NCI-H2107 (cell line): ENCODE measurements at places on chromosomes 12 and 14.

- no peak for DNase-seq
Measured at GRCh38 chr12:101243074-101243473, 33.0 kb upstream of the SLC5A8 start.

DNA sequence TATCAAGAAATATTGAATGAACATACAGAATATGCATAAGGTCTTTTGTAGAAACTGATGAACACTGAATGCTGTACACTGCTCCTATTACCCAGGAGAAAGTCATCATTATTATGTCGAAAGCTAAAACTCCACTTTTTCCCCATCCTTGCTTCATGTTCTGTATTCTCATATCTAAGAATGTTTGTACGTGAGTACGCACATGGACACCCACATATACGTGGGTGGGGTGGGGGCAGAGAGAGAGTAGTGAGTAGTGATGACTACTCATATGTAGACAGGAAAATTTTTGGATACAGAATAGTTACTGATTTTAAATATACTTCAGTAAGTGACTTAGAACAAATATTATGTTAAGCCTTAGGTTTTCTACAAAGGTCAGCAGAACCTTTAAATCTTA is 75.1 kb downstream of the FERMT2 start:
- no peak for DNase-seq

DNA sequence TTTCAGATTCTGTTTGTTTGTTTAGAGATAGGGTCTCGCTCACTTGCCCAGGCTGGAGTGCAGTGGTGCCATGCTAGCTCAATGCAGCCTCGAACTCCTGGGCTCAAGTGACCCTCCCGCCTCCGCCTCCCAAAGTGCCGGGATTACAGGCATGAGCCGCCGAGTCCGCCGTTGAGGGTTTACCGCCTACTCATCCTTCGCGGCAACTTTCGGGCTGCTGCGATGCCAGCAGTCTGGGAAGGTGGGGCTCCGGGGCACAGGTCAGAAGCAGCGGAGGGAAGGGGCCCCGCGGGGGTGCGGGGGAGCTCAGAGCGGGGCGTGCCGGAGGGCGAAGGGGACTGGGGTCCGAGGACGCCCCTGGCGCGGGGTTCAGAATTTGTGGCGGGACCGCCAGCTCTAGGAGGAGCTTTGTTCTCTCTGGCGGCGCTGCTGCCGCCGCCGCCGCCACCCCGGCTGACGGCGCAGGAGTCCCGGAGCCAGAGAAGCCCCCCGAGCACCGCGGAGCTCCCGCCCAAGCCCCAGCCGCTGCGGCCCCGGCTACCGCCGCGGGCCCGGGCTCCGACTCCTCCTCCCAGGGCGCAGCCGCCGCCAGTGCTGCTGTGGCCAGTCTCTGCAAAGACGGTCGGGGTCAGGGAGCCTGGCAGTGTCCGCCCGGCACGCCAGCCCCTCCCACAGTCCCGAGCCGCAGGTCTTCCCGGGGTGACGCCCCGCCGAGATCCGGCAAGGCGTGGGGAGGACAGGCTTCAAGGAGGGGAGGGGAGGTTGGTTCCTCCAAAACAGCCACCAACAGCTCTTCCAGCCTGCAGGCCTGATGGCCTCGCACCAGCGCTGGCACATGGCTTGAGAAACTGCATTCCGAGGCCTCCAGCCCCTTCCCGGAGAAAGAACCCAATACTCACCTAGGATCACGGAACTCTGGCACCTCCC is 10.9 kb upstream of the KRT77 start:
- no peak for DNase-seq

DNA sequence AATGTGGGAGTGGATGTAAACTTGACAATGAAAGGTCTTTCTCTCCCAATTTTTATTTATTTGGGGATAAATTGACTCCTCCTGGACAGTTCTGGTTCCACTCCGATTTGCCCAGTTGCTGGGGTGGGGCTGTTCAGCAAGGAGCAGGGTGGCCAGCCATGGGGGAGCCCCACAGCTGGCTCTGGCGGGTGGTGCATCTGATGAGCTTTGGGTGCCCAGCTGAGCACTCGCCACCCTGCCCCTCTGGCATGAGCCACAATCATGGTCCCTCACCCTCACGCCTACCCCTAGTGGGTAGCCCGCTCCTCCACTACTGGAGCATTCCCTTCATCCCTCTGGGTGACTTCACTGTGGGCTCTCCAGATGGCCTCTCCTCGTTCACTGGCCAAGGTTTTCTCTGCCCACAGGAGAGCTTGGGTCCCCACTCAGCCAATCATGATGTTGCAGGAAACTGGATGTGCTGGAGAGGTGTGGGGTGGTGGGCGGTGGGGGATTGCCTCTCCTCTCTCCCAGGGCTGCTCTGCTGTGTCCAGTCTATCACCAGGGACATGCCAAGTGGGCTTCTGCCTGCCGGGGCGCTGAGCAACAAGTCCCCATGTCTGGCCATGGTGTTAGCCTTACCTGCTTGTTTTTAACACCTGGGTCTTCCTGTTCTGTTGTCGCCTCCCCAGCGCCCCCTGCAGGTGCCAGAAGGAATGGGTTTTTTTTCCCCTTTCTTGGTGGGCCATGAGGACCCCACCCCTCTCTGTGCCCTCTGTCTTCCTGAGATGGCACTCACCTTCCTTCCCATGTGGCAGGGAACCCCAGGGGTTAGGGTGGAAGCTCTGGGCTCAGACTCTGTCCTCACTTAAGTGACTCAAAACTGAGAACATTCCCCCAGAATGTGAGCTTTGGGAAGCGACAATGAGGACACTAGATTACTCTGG is 3.4 kb downstream of the CYP46A1 start:
- no peak for DNase-seq

DNA sequence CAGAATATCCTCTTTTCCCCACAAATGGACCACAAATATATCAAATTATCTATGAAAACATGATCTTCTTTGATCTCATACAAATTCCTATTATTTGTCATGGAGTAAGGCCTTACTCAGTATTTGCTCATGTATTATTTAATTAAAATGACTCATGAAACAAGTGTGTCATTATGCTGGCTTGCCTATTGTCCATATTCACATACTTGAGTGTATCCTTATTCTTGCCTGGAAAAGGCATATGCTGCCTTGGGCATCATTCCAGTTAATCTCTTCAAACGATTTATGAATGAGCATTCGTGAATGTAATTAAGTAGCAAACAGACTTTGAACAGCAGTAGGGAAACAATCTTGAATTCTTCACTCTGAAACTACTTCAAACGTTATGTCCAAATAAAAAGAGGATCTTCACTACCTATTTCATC is 22.6 kb upstream of the SNRPF start:
- no peak for DNase-seq

DNA sequence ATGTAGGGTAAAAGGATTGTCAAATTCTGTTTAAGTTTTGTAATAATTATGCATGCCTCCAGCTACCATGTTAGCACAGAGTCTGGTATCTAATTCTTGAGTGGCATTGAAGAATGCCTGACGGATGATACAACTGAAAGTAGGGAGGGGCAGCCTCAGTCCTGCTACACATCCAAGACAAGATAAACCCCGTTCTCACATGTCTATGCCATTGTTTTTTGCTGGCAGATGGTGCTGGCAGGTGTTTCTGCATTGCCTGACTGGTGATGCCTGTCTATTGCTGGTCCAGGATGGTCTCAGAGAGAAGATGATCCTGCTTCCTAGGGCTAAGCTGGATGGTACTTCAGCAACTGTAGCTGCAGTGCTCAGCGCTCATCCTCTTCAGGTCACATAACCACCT is 245.8 kb upstream of the NAV3 start:
- no peak for DNase-seq

- DNase-seq = no peak
Measured at GRCh38 chr12:126747530-126748149, 1519.3 kb upstream of the TMEM132C start.

DNA sequence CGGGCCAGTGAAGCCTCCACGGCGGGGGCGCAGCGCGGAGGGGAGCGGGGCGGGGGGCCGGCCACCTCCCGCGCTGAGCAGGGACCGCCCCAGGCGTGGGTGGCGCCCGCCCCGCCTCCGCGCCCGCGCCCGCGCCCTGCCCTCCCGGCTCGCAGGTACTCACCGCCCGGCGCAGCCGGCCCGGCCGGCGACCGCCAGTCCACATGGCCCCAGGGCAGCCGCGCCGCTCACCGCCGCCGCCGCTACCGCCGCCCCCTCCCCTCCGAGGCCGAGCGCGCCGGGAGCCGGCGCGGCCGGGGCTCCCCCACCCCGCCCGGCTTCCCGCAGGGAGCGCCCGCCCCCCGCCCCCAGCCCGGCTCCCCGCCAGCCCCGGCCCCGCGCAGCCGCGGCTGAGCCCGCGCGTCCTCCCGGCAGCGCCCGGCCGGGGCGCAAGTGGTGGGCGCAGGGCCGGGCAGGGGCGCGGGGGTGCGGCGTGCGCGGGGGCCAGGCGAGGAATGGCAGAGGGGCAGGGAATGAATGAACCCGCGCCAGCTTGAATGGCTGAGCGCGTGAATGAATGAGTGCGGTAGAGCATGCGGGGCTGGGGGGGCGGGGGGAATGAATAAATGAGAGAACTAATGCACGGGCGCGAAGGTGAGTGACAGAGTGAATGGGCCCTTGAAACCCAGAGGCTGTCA is at the start of gene BEGAIN:
BEGAIN (minus strand) TSS at position 332 of the 677 bp plus-strand sequence; CDS start at position 205, 127 bp downstream.
- no peak for DNase-seq

DNA sequence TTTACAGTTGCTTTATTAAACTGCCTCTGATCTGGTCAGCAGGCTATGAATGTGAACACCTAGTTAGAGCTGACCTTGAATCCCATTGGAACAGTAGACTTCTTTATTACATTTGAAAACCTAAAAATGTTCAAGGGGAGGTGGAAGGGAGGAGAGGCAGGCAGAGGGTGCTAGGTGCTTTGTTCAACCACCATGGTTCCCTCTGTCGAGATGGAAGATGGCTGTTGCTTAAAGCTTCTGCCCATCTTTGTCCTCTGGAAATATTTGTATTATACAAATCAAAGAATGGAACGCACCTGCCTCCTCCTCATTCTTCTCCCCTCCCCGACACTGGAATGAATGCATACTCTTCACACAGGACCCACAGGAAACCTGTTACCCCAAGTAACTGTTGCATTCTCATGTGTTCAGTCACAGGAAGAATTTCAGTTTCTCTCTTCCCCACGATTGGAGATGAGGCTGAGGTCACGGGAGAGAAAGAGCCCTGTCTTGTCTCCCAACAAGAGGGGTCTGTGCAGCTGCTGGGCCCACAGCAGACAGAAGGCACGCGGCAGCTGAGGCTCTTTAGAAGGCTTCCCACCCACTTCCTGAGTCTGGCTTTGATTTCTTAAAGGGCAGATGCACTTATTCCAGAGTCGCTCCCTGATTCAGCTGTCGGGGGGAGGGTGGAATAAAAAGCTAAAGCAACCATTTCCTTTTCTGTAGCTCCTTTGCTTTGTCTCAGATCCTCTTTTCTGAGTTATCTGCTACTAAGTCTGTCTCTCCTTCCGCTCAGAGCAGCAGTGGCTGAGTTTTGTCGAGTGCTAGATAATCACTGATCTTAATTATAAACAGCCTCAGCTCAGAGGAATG is 217.9 kb upstream of the BTG1 start:
- no peak for DNase-seq

DNA sequence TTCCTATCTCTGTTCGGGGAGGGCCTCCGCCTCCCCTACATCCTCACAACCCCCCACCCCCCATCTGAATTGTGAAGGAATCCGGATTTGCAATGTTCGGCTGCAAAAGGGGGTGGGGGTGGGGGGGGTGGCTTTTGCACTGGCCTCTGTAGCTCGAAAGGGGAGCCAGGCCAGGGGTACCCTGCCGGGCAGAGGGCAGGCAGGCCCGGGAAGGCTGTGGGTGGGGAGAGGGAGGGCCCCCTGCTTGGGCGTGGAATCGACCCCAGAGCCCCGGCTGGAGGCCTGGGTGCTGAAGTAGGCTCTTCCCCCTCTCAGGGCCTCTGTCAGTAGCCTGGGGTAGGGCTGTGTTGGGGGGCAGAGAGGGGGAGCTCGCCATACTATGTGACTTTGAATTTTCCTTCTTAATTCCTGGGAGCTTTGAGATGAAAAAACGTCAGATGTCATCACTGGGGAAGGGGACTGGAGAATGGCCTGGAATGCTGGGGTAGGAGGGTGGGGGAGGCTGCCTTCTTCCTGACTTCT is 1.1 kb downstream of the LRP1 start:
- DNase-seq = no peak

DNA sequence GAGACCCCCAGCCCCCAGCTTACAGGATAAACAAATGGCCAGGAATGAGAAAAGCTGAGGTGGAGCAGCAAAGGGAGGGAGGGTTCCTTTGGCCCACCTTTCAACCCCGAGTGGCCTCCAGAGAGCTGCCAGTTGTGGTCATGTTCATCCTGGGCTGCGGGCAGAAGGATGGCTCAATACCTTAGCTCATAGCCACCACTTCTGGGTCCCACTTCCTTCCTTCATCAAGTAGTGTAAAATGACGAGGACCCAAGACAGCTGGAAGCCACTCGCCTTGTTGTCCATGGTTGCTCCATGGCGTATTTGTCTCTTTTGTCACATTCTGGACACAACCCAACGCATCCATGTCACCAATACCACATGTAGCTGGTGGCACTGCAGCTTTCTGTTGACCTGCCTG is 24.2 kb downstream of the CRACR2A start:
- no peak for DNase-seq

DNA sequence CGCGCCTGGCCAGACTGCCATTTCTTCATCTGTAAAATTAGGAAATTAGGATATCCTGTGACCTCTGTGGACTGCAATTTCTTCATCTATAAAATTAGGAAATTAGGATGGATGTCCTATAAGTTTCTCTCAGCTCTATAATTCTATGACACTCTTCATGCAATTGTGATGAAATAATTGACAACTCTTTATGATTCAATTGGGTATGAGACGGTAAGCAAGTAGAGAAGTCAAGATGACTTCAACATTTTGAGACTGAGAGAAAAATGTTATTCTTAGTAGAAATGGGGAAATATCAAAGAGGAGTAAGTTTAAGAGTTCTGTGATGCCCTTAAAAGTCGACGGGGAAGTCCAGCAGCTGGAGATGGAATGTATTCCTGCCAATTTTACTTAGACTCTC is 12.0 kb downstream of the KIAA0586 start:
- DNase-seq = no peak

GRCh38 chr12:57112492-57113294 is 1.5 kb upstream of the STAT6 start:
- no peak for DNase-seq

DNA sequence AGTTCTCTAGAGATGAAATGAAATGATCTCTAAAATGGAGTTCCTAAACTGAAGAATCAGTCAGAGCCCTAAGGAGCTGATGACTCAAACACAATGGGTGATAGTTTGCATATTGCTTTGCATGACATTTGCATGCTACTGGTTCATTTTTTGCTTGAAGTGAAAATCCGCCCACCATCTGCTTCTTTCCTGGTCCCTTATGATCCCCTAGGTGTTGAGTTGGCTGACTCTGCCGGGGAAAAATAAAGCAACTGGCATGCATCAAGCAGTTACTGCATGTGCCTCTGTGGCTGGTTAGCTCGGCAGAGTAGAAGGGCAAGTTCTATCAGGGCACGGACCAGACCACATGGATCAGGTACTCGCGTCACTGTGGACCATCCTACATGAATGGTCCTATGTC is 151.1 kb downstream of the PPM1H start:
- DNase-seq = no peak

- no peak for DNase-seq
Measured at GRCh38 chr12:67911275-67911600, 78.0 kb upstream of the IFNG-AS1 start.
